ENCODE measurements at places on chromosomes 12 and 14. TPM values are rescaled to one million over a fixed set of nuclear protein-coding genes. Genes with fewer than 3 reads are reported as not detected.

TBX3 gene
- total RNA-seq: 12.8 TPM

CFAP73 gene
- total RNA-seq: not detected

C12orf42 gene
- total RNA-seq: not detected

CYP46A1 gene
- total RNA-seq: 0.36 TPM

KRT6A gene
- total RNA-seq: not detected

ACSM4 gene
- total RNA-seq: not detected

MUCL1 gene
- total RNA-seq: not detected

A2M gene
- 0.54 TPM for total RNA-seq

CEP128 gene
- total RNA-seq: 4.1 TPM

C12orf54 gene
- total RNA-seq: not detected

TAS2R50 gene
- 3.1 TPM for total RNA-seq

SYNDIG1L gene
- total RNA-seq: not detected

NUDT4 gene
- total RNA-seq: 185 TPM

RAPGEF3 gene
- total RNA-seq: 16.6 TPM

DAO gene
- not detected for total RNA-seq

PRH1 gene
- 22.4 TPM for total RNA-seq

TMEM30B gene
- total RNA-seq: 3.8 TPM

NYNRIN gene
- total RNA-seq: 45.1 TPM

GALNT6 gene
- 0.74 TPM for total RNA-seq

RAD9B gene
- total RNA-seq: 5.5 TPM
